ENCODE measurements at places on chromosomes 7 and 10.
A peak's percentile ranks its signal among the peaks of the same experiment; 100 is the strongest.

DNA sequence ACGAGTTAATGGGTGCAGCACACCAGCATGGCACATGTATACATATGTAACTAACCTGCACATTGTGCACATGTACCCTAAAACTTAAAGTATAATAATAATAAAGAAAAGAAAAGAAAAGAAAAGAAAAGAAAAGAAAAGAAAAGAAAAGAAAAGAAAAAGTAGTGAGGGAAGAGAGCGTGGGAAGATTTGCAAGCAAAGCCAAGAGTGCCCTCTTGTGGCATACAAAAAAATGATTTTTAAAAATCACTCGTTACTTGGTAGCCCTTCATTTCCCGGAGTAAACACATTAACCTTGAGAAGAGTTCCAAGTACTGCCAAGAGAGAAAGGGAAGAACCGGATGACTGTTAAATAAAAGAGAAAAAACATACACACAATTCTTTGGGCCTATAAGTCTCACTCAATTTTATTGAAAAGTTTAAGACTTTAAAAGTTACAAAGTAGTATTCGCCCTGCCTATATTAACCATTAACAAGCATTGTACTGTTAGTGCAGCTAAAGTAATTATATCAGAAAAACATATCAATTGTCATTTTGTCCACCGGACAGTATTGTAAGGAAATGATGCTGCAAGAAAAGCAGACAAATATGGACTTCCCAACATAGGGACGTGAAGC, 6.2 kb upstream of the CH25H start:
- peak; percentile 46 for ATAC-seq

GRCh38 chr7:117737926-117738325, 135.3 kb downstream of the CTTNBP2 start:
- ATAC-seq, result no peak

DNA sequence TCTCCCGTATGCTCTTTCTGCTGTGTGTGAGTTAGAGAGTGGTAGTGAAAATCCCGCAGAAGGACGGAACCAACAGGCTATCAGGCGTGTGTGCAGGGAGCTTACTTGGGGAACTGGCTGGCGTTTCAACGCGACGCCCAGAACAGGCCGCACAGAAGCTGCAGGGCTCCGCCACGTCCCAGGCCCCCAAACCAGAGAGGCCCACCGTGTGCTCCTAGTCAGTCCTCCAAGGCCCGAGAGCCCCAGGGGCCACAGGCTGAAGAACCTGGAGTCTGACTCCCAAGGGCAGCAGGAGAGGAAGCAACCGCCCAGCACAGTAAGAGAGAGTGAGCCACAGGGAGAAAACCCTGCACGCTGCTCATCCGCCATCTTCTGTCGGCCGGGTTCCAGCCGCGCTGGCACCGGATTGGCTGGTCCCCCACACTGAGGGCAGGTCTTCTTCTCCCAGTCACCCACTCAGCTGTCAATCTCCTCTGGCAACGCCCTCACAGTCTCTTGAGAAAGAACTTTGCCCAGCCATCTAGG, 730.6 kb upstream of the VSTM2A start:
- no peak for ATAC-seq

- no peak for ATAC-seq
Measured at GRCh38 chr10:60009710-60010383, 103.5 kb upstream of the CCDC6 start.

DNA sequence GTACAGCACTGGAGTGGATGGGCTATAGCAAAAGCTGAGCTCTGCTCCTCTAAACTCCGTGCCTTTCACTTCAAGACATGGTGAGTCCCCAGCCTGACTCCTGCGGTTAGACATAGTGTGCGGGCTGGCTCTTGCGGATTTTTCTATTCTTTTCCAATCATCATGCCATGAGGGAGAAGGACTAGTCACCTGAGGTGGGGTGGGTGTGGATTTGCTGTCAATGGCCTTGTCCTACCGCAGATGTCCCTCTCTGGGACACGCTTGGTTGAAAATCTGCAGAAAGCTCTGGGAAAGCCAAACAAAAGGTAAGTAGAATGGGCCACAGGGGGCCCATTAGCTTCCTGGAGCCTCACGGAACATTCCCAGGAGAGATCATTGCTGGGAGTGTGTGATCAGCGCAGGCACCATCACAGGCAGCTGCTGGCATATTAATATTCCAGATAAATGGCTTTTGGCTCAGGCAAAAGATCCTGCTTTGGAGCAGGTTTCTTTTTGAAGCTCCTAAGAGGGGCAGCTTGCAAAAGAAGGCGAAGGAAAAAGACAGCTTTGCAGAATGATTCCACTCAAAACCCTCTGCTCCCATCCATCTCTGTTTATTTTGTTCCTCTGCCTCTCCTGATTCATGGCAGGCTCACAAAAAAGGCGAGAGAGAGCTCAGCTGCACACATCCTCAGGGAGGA, 509.0 kb upstream of the ZMIZ1 start:
- ATAC-seq, result no peak

DNA sequence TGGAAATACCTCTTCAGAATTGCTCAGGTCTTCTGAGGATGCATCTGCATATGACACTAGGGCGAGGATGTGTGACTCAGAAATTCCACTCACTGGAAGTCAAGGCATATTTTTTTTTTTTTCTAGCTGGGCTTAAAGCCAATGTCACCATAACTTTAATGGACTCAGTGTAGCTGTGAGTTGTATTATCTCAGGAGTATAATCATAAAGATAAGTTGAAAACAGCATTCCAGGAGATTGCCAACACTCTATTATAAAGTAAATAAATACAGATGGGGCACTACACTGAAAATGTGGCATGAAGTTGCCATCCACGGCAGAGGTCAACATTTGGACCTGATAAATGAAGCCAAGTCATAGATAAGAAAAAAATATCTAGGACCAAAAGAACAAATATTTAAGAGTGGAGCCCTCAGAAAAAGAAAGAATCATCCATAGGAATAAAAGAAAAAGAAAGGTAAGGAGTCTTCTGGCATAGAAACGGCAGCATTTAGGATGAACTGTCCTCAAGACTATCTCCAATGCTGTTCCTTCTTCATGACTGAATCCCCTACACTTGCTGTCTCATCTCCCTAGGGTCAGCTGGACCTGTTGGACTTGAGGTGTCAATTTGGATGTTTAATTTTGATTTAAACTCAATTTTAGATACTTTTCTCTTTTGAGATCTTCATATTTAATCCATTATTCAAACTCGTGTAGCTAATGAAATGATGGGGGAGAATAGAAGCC, 72.9 kb upstream of the CAV2 start:
- ATAC-seq, result no peak

GRCh38 chr10:28797904-28798371, 120.6 kb downstream of the BAMBI start:
- no peak for ATAC-seq
